ENCODE measurements at places on chromosomes 12 and 14. TPM values are rescaled to one million over a fixed set of nuclear protein-coding genes. Genes with fewer than 3 reads are reported as not detected.

The YLPM1 gene
- total RNA-seq, result 27.7 TPM

The TAS2R8 gene
- total RNA-seq, result not detected

The RNASE13 gene
- not detected for total RNA-seq

The OVCH1 gene
- 2.6 TPM for total RNA-seq

The SLC17A8 gene
- not detected for total RNA-seq

The FAIM2 gene
- 0.75 TPM for total RNA-seq

The GPHB5 gene
- not detected for total RNA-seq

The SYT10 gene
- total RNA-seq, result not detected

The ITGB7 gene
- 1.6 TPM for total RNA-seq

The ADCY6 gene
- 65.0 TPM for total RNA-seq

The ZFYVE26 gene
- total RNA-seq, result 19.3 TPM

The KRT85 gene
- not detected for total RNA-seq

The IL26 gene
- total RNA-seq, result not detected

The CLEC4C gene
- not detected for total RNA-seq

The PGF gene
- 41.1 TPM for total RNA-seq

The SPIC gene
- total RNA-seq, result not detected

The HOXC4 gene
- total RNA-seq, result 0.32 TPM

The PLBD1 gene
- total RNA-seq, result 15.2 TPM

The TC2N gene
- total RNA-seq, result 37.8 TPM

The IFI27 gene
- 209 TPM for total RNA-seq

The CLEC2A gene
- total RNA-seq, result not detected

The ESR2 gene
- total RNA-seq, result not detected

The ZNF84 gene
- 2.7 TPM for total RNA-seq

The POTEG gene
- not detected for total RNA-seq

The DNAJC22 gene
- total RNA-seq, result not detected

The ACIN1 gene
- total RNA-seq, result 58.9 TPM

The LRTM2 gene
- total RNA-seq, result not detected

The RCOR1 gene
- 4.7 TPM for total RNA-seq

The FGF6 gene
- total RNA-seq, result not detected

The NPFF gene
- 2.8 TPM for total RNA-seq

The SSPN gene
- total RNA-seq, result 56.3 TPM

The MYO1H gene
- not detected for total RNA-seq

All from ascending aorta (tissue), 2 donors.